ENCODE measurements at places on chromosomes 16 and 17.

GRCh38 chr17:58233543-58233942 is 4.8 kb upstream of the LPO start:
- no peak for DNase-seq

- DNase-seq = peak; percentile 51
Measured at GRCh38 chr16:89574681-89575246, 794 bp upstream of the CPNE7 start.

- DNase-seq = no peak
Measured at GRCh38 chr16:73447846-73448245, 399.9 kb upstream of the ZFHX3 start.

DNA sequence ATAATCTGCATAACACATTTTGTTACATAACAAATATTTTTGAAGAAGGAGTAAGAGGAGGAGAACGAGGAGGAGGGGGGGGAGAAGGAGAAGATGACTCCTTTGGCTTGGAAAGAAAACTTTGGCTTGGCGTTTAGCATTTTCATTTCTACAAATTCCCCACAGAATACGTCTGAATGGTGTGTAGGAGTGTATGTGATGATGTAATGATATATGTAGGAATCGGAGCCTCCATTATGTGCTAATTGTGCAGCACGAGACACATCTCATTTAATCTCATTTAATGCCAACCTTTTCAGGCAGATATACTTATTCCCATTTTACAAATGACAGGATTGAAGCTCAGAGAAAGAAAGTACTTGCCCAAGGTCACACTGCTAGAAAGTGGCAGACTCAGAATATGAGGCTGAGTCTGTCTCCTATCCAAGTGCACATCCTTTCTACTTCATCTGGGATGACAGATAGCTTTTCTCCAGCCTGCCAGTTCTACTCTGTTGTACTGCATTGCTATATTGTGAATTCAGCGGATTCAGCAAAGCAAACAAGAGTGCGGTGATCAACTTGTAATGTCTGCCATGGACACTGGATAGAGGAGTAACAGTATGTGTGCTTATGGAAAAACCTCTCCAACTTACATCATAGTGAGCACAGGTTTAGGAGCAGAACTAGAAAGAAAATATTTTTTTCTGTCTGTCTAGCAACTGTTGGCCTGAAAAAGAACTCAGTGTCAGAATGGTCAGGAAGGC is 10.4 kb upstream of the SLC47A2 start:
- no peak for DNase-seq

DNA sequence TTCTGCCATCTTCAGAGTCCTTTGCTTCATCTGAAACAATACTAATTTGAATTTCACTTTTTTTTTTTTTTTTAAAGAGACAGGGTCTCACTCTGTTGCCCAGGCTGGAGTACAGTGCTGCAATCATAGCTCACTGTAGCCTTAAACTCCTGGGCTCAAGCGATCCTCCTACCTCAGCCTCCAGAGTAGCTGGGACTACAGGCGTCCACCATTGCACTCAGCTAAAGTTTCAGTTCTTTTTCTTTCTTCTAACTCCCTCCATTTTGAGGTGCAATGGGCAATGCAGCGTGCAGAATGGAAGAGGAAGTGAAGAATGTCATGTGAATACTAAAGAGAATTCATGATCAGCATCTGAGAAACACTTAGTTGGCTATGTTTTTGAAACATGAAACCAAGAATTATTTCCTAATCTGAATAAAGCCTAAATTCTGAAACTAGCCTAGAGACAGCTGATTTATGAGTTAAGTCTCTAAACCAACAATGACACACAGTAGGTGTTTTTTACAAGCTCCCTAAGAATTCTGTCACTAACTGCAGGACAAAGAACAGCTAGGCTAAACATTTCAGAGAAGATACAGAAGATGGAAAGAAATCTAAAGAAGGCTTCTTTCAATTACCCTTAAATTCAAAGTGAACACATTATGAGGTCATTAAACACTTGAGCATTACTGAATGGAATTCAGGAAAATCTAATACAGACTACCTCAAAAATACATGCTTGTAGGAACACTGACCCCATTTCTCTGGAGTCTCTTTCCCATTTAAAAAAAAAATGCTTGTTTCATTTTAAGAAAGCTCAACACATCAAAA is 21.0 kb downstream of the SNN start:
- DNase-seq = no peak

DNA sequence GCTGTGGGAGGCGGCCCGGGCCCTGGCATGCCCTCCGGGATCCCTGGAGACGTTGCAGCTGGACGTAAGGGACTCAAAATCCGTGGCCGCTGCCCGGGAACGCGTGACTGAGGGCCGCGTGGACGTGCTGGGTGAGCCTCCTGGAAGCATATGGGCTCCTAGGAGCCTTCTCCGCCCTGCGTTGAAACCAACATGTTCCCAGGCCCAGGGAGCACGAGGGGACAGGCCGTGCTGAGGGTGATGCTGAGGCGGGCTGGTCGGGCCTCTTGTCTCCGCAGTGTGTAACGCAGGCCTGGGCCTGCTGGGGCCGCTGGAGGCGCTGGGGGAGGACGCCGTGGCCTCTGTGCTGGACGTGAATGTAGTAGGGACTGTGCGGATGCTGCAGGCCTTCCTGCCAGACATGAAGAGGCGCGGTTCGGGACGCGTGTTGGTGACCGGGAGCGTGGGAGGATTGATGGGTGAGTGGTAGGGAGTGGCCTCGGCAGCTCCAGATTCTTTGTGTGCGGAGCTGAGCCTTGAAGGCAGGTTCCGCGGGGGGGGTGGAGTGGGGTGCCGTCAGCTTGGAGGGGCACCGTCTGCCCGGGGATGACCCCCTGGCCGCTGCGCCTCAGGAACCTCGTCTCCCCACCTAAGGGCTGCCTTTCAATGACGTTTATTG is 567 bp downstream of the HSD17B1 start:
- no peak for DNase-seq

DNA sequence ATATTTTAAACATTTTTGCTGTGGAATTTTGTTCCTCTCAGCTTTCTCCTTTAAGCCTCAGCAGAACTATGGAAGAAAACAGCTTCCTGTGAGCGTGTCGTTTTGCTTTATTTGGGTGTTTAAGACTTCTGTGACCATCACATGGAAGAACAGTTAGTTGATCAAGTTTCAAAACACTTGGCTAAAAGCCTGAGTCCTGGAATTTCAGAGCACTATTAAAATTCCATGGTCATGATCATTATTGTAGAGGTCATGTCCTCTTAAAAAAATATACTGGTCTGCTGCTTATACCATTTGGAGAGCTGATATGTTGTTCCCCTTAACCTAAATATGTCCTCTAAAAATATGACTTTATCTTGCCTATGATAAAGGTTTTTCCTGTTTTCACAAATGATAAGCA is 12.6 kb upstream of the CDR2 start:
- no peak for DNase-seq

DNA sequence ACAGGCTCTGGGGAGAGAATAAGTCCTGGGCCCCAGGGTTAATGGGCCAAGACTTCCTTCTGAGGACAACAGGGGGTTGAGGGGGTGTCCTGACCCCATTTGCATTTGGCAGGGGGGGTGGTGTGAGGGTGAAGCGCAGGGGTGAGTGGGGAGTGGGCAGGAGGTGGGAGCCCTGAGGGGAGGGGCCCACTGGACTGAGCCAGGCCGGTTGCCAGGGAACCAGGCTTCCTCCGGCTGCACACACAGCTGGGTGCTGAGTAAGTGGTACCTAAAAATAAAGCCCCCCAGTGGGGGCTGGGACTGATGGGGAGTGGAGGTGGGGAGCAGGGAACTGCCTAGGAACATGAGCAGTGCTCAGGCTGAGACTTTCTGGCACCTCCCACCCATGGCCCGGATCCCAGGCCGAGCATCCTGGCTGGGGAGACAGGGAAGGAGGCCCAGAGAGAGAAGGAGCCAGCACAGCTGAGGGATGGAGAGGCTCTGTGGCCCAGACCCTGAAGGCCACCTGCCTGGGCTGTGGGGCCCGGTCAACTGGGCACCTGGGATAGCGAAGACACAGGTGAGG is 7.5 kb upstream of the RASD1 start:
- no peak for DNase-seq

DNA sequence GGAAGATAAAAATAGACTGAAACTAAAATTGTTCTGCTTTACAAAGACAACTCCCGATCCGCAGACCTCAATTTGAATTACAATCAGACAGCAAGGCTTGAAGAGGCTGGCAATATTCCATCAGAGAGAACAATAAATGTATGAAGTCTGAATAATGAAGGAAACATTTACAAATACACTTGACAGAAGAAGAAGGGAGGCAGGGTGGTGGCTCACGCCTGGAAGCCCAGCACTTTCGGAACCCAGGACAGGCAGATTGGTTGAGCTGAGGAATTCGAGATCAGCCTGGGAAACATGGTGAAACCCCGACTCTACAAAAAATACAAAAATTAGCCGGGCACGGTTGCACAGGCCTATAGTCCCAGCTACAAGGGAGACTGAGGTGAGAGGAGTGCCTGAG is 14.6 kb downstream of the ODF4 start:
- no peak for DNase-seq

- DNase-seq = no peak
Measured at GRCh38 chr16:75028544-75029135, 29.8 kb downstream of the ZNRF1 start.

DNA sequence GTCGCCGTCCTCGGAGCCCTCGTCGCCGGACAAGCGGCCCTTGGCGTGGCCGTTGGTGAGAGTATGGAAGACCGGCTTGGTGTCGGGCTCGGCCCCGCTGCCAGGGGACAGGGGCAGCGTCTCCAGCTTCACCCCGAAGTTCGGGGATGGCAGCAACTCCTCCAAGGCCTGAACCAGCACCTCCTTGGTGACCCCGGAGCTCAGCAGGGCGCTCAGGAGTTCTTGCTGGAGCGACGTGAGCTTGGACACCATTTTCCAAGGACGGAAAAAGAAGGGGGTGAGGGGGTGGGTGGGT is 279 bp downstream of the HNF1B start:
- no peak for DNase-seq

DNA sequence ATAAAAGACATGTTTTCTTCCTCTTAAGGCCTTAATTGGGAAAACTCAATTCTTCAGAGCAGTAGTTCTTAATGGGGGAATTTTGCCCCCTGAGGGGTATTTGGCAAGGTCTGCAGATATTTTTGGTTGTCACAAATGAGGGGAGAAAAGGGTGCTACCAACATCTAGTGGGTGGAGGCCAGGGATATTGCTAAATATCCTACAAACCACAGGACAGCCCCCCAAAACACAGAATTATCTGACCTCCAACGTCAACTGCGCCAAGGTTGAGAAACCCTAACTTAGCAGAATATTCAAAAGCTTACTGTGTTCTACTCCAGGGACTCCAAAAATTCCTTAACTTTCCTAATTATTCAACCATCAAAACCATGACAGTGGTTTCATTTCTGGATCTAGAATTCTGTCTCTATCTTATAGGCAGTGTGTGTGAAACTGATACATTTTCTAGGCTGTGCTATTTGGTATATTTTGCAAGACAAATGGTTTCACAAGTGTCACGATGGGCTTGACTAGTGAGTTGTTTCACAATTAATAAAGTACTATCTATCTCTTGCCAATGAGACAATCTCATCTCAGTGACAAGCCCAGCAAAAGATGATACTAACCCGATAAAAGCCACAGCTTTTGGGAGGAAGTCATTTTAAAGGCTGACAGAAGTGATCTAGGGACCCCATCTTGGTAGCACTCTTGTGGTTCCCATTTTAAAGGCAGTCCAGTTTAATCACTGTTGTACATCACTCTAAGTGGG is 14.7 kb downstream of the TXNDC11 start:
- DNase-seq = no peak

GRCh38 chr17:77332034-77332971 is 191.5 kb downstream of the SEC14L1 start:
- DNase-seq = no peak

DNA sequence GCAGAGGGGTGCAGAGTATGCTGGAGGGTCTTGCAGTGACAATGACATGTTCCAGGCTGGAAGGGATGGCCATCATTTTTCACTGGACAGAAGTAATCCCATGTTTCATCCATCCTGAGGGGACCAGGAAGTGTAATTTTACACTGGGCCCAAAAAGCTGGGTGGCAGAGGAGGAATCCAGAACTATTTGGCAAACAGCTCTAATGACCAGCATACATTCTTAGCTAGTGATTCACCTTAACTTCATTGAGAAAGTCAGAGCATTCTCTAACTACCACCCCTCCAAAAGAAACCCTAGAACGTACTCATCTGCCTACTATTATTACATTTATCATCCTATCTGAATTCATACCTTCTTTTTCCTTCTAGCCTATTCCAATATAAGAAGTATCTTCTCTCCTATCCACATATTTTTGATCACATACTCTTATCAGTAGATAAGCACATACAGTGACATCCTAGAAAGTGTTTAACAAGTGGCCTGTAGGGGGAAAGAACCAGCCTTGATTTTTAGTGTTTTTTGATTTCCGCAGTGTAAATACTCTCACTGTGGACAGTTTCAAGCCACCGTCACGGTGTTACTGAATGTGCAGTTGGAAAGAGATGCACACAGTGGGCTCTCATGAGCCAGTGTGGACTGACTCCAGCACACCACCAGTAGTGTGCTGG is 118.1 kb downstream of the FTO start:
- DNase-seq = no peak

GRCh38 chr17:33753452-33753851 is 460.4 kb upstream of the ASIC2 start:
- DNase-seq = no peak

GRCh38 chr16:9139965-9140364 is 48.5 kb downstream of the HAPSTR1 start:
- no peak for DNase-seq

Data from NCI-H1930 (cell line).